ENCODE measurements at places on chromosomes 6 and 20.

- peak overlapping the region; percentile 100 for H3K27ac ChIP-seq
- no peak for DNase-seq
- peaks cover 5% of the 10 kb centered on the region for H3K36me3 ChIP-seq
These were observed 3.5 kb downstream of the SCML4 start for GRCh38 chr6:107820338-107821261.

GRCh38 chr20:48187851-48188250 lies 402.6 kb upstream of the SULF2 start:
- no peak overlapping the region for H3K27ac ChIP-seq
- H3K36me3 ChIP-seq: no peaks in the 10 kb centered on the region
- no peaks in the 10 kb centered on the region for H3K4me1 ChIP-seq
- H3K4me3 ChIP-seq: no peak overlapping the region

DNA sequence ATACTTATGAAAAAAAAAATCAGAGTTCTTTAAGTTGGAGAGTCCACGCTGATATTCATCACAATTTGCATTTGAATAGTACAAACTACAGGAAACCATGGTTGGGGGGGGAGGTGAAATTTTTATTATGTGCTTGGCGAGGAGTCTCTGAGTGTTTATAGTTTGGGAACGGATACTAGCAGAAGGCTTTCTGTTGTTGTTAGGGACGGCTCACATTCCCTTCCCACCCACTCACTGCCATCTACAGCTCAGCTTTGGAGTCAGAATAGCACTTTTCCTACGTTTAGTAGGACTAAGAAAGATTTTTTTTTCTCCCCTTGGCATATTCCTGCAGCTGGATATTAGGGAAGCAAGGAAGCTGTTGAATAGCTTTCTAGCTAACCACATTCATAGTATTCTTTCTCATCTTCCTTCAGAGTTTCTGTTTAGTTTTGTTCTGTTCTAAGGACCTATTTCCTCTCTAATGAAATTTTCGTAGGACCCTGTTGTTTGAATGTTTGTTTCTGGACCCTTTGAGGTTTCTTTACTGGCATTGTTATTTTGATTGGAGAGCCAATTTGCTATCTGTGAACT lies 235.1 kb upstream of the ZNF217 start:
- no peak for DNase-seq
- H3K27me3 ChIP-seq: no peaks in the 10 kb centered on the region
- no peaks in the 10 kb centered on the region for H3K36me3 ChIP-seq

DNA sequence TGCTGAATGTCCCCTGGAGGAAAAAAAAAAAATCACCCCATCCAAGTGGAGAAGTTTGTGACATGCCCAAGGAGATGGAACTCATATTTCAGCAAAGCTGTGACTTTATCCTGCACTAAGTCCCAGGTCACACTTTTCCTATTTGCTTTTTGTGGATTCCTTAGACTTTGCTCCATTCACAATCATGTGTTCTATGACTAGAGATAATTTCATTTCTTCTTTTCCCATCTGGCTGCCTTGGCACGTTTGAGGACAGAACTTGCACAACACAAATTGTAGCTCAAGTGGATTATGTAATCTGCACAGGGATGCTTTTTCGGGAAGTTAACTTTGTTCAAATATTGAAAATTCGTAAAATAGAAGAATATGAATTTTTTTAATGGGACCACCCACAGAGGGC lies 100.7 kb upstream of the PTPN1 start:
- H3K36me3 ChIP-seq: no peaks in the 10 kb centered on the region
- no peaks in the 10 kb centered on the region for H3K4me1 ChIP-seq
- no peak overlapping the region for H3K4me3 ChIP-seq

DNA sequence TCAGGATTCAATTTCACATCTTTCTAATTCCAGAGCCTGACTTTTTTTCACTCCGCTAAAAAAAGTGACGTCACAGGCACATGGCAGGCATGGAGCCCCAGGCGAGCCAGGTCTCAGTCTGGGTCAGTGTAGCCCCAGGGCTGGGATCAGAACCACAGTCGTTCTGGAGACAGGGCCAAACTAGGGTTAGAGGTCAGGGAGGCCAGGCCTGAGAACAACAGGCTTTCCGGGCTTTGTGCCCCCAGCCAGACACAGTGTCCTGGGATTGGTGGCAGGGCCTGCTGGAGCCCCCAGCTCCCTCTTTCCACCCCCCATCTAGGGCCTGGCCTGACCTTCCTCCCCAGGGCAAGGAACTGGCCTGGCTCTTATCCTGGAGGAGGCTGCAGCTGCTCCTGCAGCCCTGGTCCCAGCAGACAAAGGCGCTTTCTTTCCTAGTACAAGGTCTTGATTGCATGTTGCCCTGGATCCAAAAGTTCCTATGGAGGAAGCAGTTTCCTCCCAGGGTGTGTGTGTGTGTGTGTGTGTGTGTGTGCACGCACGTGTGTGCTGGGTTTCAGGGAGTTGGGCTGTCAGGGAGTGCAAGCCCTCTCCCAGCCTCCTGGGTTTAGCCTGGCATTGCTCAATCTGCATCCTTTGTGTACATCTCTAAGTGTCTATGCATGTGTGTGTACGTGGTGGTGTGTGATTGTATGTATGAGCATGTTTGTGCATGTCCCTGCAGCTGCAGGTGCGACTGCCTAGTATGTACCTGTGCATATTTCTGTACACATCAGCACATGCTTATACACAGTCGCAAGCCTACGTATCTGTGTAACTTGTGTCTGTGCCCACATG lies 26.5 kb upstream of the EMILIN3 start:
- no peak overlapping the region for H3K27ac ChIP-seq
- H3K4me3 ChIP-seq: no peak overlapping the region
- no peaks in the 10 kb centered on the region for H3K4me1 ChIP-seq
- DNase-seq: no peak
- no peaks in the 10 kb centered on the region for H3K36me3 ChIP-seq

GRCh38 chr20:37804584-37805566 lies 98.1 kb upstream of the VSTM2L start:
- H3K4me3 ChIP-seq: peak overlapping the region; percentile 19
- H3K27me3 ChIP-seq: no peaks in the 10 kb centered on the region
- peaks cover 3% of the 10 kb centered on the region for H3K4me1 ChIP-seq
- H3K27ac ChIP-seq: no peak overlapping the region
- no peak for DNase-seq

DNA sequence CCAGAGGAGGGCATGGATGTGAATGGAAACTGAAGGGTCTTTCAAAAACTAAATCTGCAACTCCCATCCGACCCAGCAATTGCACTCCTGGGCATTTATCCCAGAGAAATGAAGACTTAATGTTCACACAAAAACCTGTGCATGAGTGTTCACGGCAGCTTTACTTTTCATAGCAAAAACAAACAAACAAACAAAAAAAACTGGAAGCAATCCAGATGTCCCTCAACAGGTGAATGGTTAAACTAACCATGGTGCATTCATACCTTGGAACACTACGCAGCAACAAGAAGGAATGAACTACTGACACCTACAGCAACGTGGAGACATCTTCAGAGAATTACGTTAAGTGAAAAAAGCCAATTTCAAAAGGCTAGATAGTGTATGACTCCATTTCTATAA lies 32.2 kb downstream of the PMEPA1 start:
- no peak overlapping the region for H3K4me3 ChIP-seq
- H3K36me3 ChIP-seq: peaks cover 2% of the 10 kb centered on the region
- peaks cover 26% of the 10 kb centered on the region for H3K4me1 ChIP-seq
- no peak for DNase-seq
- peaks cover 39% of the 10 kb centered on the region for H3K27me3 ChIP-seq

DNA sequence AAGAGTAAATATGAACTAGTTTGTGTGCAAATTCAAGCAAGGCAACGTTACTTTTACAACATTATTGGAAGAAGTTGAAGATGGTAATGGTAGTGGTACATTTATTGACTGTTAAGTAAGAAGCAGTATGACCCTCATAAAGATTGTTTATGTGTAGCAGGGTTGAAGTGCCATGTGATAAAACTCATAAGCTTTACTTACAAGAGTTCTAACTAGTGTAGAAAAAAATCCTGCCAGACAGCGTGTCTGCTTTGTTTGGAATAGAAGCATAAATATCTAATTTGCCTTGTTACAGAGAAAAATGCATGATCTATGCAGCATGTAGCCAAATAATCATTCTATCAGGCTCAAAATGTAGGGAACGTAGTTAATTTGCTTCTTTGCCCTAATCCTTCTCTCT lies 450.8 kb upstream of the SOX4 start:
- no peak overlapping the region for H3K4me3 ChIP-seq
- no peaks in the 10 kb centered on the region for H3K27me3 ChIP-seq
- H3K4me1 ChIP-seq: peaks cover 2% of the 10 kb centered on the region
- no peak overlapping the region for H3K27ac ChIP-seq

All from T-helper 17 cell (primary cell).